ENCODE measurements at places on chromosomes 1 and 21.
A peak's percentile ranks its signal among the peaks of the same experiment; 100 is the strongest.

- H3K27ac ChIP-seq = no peak overlapping the region
- no peaks in the 10 kb centered on the region for H3K4me1 ChIP-seq
- DNase-seq = no peak
- H3K36me3 ChIP-seq = no peaks in the 10 kb centered on the region
Measured at GRCh38 chr1:7111853-7112252, 326.6 kb downstream of the CAMTA1 start.

GRCh38 chr1:246333855-246334254, 173.2 kb downstream of the SMYD3 start:
- H3K27ac ChIP-seq = no peak overlapping the region
- H3K4me1 ChIP-seq = peaks cover 13% of the 10 kb centered on the region
- no peaks in the 10 kb centered on the region for H3K27me3 ChIP-seq

GRCh38 chr1:213973129-213973528, 14.6 kb upstream of the PROX1 start:
- H3K27ac ChIP-seq = no peak overlapping the region
- H3K4me3 ChIP-seq = no peak overlapping the region
- H3K4me1 ChIP-seq = no peaks in the 10 kb centered on the region
- H3K27me3 ChIP-seq = peaks cover 17% of the 10 kb centered on the region
- H3K36me3 ChIP-seq = no peaks in the 10 kb centered on the region

DNA sequence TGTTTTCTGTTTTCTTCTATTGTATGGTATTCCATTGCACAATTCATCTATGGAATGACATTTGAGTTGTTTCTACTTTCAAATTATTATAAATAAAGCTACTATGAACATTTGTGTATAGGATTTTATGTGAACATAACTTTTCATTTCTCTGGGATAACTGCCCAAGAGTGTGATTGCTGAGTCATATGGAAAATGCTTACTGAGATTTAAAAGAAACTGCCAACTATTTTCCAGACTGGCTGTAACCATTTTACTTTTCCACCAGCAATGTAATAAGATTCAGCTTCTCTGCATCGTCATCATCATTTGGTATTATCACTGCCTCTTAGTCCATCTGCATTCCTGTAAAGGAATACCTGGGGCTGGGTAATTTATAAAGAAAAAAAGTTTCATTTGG, 779.6 kb upstream of the PRMT6 start:
- H3K27ac ChIP-seq = no peak overlapping the region
- no peak overlapping the region for H3K4me3 ChIP-seq
- no peaks in the 10 kb centered on the region for H3K27me3 ChIP-seq
- DNase-seq = no peak

GRCh38 chr1:5333291-5333690, 658.9 kb downstream of the NPHP4 start:
- H3K36me3 ChIP-seq = peaks cover 3% of the 10 kb centered on the region
- H3K27me3 ChIP-seq = no peaks in the 10 kb centered on the region

- DNase-seq = no peak
- no peak overlapping the region for H3K4me3 ChIP-seq
- H3K36me3 ChIP-seq = peaks cover 81% of the 10 kb centered on the region
- no peaks in the 10 kb centered on the region for H3K27me3 ChIP-seq
- H3K27ac ChIP-seq = peak overlapping the region; percentile 55
Measured at GRCh38 chr21:14491269-14491681, 54.8 kb downstream of the SAMSN1 start.

DNA sequence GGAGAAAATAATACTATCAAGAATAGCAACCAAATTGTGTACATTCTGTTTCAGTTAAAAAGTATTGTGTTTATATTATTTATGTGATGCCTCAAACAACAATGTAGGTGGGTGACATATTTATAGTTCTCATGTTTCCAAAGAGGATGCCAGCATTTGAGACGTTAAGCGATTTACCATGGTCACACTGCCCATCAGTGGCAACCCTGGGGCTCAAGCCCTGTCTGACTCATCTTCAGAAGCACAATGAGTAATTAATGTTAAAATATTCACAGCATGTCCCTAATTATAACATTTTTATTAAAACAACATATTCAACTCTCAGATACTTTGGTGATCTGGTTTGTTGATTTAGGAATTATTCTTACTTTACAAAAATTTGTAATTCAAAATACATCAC, 409.4 kb downstream of the BRINP3 start:
- H3K36me3 ChIP-seq = no peaks in the 10 kb centered on the region
- H3K27me3 ChIP-seq = no peaks in the 10 kb centered on the region
- DNase-seq = no peak
- H3K4me3 ChIP-seq = no peak overlapping the region
- H3K27ac ChIP-seq = no peak overlapping the region
- H3K4me1 ChIP-seq = no peaks in the 10 kb centered on the region

DNA sequence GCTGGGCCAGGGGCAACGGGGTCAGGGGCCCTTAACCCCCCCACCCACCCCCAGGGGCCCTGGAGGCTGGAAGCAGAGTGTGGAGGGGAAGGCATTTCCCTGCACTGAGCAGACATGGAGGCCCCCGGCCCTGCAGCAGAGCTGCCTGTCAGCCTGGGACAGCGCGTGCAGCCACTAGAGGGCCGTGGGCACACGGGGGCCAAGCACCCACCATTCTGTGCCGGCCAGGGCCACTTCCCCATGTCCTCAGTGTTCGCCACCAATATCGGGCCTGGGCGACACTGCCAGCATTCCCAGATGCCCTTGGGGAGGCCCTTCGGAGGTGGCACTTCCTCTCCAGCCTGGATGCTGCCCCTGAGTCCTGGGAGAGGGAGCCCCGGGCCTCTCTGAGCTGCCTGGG, 23.2 kb upstream of the ARHGEF16 start:
- H3K36me3 ChIP-seq = no peaks in the 10 kb centered on the region
- H3K4me1 ChIP-seq = no peaks in the 10 kb centered on the region
- no peak overlapping the region for H3K4me3 ChIP-seq
- H3K27ac ChIP-seq = no peak overlapping the region
- no peak for DNase-seq

DNA sequence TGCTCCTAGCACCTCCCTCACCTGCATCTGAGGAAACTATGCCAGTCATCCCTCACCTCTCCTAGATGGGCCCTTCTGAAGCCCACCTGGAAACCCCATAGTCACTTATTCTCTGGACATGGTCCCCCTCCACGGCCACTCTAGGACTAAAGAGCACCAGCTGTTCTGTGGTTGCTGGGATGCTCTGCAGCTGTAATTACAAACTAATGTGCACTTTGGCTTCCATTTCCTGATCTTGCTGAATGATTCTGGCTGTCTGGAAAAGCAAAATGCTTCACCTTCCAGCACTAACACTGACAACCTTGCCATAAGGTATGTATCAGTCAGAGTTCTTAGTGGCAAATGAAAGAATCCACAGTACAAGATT, 48.7 kb upstream of the PSEN2 start:
- no peaks in the 10 kb centered on the region for H3K27me3 ChIP-seq
- no peak overlapping the region for H3K27ac ChIP-seq
- H3K4me1 ChIP-seq = no peaks in the 10 kb centered on the region
- no peaks in the 10 kb centered on the region for H3K36me3 ChIP-seq

- H3K27me3 ChIP-seq = no peaks in the 10 kb centered on the region
- DNase-seq = no peak
- no peak overlapping the region for H3K27ac ChIP-seq
- no peaks in the 10 kb centered on the region for H3K36me3 ChIP-seq
- no peaks in the 10 kb centered on the region for H3K4me1 ChIP-seq
Measured at GRCh38 chr1:168031627-168032026, 94.8 kb upstream of the MPC2 start.

GRCh38 chr21:32413015-32413504, 554 bp downstream of the EVA1C start:
- peak overlapping the region; percentile 80 for H3K4me3 ChIP-seq
- H3K36me3 ChIP-seq = no peaks in the 10 kb centered on the region
- H3K27ac ChIP-seq = peak overlapping the region; percentile 85
- H3K27me3 ChIP-seq = no peaks in the 10 kb centered on the region

DNA sequence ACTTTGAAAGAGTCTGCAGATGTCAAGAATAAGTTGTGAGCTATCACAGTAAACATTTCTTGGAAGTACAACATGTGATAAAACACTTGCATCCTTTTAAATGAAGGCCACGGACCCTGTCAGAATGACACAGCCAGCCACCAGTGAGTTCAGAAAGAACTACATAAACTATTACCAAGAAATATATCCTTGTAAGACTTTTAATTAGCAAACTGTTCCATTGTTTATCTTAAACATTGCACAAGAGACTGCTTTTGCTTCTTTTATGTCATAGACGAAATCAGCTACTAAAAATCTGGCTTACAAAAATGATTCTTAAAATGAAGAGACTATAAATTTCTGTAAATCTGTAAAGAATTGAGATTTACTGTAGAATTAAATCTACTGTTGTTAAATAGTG, 17.9 kb downstream of the LRRC7 start:
- no peak overlapping the region for H3K4me3 ChIP-seq
- no peak for DNase-seq
- H3K36me3 ChIP-seq = no peaks in the 10 kb centered on the region

- no peaks in the 10 kb centered on the region for H3K4me1 ChIP-seq
- no peaks in the 10 kb centered on the region for H3K27me3 ChIP-seq
Measured at GRCh38 chr1:3207217-3207848, 138.3 kb downstream of the PRDM16 start.

DNA sequence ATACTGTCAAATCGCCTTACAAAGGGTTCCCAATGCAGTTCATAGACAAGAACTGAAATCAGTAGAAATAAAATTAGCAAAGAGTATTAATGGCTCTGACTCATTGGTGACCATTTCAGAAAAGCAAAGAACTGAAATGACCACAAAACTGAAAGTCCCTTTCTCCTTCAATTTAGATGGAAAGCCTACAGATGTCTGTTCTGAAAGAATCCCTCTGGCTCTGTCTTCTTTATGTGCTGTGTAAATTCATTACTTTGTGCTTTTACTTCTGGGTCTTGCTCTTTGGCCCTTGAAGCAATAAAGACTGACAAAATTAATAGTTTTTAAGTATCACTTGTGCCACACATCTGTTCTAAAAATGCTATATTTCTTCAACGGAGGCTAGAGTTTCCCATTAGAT, 62.7 kb upstream of the GPR89A start:
- no peaks in the 10 kb centered on the region for H3K36me3 ChIP-seq
- H3K4me3 ChIP-seq = no peak overlapping the region
- DNase-seq = no peak
- no peaks in the 10 kb centered on the region for H3K4me1 ChIP-seq

- no peak for DNase-seq
- no peaks in the 10 kb centered on the region for H3K27me3 ChIP-seq
- H3K36me3 ChIP-seq = no peaks in the 10 kb centered on the region
- no peaks in the 10 kb centered on the region for H3K4me1 ChIP-seq
- no peak overlapping the region for H3K4me3 ChIP-seq
Measured at GRCh38 chr21:35933466-35933865, 126.9 kb downstream of the SETD4 start.

DNA sequence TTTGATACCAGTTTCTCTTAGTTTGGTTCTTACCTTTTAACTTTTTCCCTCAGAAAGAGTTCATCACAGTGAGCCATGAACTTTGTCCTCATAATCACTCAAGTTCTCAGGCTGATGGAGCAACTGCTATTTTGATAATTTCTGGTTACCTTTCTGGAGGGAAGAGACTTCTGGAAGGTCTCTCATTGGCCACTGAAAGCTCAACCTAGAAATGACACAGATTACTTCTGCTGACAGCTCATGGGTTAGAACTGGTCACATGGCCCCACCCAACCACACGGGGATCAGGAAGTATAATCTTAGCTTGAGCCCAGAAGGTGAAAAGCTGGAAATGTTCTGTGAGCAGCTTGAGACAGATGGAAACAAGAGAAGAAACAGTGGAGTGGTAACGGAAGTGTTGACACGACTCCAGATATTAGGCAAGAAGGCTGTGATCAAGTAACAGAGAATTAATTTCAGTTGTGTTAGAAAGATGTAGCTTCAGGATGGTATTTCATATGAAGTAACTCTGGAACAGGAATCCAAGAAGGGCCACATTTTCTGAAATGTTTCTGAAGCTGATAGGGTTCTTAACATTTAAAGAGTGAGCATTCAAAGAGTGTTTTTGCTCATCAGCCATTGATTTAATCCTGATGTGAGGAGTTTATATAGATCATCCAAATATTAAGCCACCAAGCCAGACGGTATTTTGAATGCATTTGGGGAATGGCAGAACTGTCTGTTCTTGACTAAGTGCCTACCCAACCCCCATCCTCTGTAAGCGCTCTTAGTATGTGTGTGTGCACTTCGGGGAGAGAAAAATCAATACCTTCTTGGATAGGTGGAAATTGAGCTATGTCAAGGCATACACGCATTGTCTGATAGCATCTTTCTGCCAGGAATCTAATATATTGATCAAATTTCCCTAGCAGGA, 21.9 kb upstream of the XPR1 start:
- H3K27ac ChIP-seq = no peak overlapping the region

GRCh38 chr1:118618618-118619340, 369.4 kb downstream of the TBX15 start:
- no peaks in the 10 kb centered on the region for H3K4me1 ChIP-seq
- no peak overlapping the region for H3K27ac ChIP-seq
- H3K36me3 ChIP-seq = no peaks in the 10 kb centered on the region
- no peaks in the 10 kb centered on the region for H3K27me3 ChIP-seq

- no peak for DNase-seq
- no peak overlapping the region for H3K27ac ChIP-seq
Measured at GRCh38 chr1:203644191-203644590, 17.6 kb downstream of the ATP2B4 start.

GRCh38 chr1:234484218-234484617, 5.2 kb upstream of the TARBP1 start:
- DNase-seq = no peak
- H3K27me3 ChIP-seq = peaks cover 20% of the 10 kb centered on the region
- H3K4me3 ChIP-seq = no peak overlapping the region
- H3K4me1 ChIP-seq = peaks cover 24% of the 10 kb centered on the region
